Stimulated activated CD8-positive, alpha-beta memory T cell treated with anti-CD3 and anti-CD28 coated beads, Interleukin-4, amount 100 ng/mL, for 24 hours (primary cell): ENCODE measurements at places on chromosomes 3 and 15.

GRCh38 chr15:45105586-45105985 lies 8.4 kb downstream of the DUOX2 start:
- DNase-seq: no peak

- DNase-seq: no peak
Measured at GRCh38 chr3:175222356-175222755, 363.2 kb downstream of the NAALADL2 start.

GRCh38 chr3:32077260-32078084 lies 28.9 kb upstream of the GPD1L start:
- DNase-seq: no peak

DNA sequence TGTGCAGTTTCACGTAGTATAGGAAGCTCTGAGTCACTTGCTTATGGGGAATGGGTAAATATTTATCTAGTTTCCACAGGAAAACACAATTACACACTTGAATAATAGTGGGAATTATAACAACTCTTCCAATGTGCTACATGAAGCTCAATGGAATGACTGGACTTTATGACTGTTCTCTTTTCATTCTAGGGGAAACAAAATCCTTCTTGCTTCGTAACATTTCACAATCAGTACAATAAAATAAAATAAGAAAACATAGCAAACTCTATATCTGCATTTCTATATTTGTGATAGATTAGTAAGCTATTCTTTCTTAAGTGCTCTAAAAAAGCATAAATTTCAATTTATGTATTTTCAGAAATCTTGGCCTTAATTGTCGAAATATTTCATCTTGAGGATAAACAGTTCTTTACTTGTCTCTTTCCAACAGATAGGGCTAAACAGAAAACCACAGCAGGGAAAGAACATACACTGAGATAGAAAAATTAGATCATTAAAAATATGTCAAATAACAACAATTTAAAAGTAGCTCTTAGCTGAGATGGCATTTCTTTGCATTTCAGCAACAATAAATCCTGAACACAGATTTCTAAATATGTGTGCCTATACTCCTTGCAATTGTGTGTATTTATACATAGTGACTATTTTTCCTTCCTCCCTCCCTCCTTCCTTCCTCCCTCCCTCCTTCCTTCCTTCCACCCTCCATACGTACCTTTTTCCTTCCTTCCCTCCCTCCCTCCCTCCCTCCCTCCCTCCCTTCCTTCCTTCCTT lies 395.5 kb upstream of the KCNMB2 start:
- DNase-seq: no peak

DNA sequence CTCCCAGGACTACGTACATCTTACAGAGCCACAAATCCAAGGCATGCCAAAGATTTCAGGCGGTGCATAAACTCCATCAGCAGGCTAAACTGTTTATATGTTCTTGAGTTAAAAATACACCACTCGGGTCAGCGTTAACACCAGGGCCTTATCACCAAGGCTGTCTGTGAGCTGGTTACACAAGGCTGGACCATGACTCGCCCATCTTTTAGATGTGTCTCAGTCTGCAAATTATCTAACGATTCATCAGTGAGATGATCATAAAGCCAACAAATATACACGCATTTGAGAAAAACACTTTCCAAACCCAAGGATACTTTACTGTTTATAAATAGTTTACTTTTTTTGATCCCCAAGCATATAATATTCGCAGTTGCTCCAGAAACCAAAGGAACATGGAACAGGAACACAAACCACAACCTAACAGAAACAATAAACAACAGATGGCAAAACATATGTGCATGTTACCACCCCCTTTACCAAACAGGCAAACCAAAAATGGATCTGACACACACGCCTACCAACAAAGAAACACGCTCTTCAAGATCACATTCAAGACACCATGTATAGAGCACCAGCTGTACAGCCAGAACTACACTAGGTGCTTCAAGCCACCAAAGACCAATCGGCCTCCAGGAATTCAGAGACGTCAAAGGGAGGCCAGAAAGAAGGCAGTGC lies 15.4 kb downstream of the LRIG1 start:
- DNase-seq: no peak

DNA sequence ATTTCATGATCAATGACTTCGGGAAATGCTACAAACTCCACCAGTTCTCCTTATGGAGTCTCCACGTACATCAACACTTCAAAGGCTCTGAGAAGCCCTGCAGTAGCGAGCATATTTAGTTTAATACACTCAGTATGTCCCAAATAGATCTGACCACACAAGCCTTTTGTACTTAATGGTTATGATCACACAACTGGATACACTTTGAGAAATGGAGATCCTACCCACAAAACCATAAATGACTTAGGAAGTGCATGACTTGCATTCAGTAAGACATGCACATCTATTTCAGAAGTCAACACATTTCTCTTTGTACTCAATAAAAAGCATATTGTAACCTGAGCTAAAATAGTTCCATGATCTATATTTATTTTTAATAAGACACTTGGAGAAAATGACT lies 103.6 kb upstream of the SPATA12 start:
- DNase-seq: no peak

GRCh38 chr15:45773149-45773548 lies 138.3 kb downstream of the SQOR start:
- no peak for DNase-seq

DNA sequence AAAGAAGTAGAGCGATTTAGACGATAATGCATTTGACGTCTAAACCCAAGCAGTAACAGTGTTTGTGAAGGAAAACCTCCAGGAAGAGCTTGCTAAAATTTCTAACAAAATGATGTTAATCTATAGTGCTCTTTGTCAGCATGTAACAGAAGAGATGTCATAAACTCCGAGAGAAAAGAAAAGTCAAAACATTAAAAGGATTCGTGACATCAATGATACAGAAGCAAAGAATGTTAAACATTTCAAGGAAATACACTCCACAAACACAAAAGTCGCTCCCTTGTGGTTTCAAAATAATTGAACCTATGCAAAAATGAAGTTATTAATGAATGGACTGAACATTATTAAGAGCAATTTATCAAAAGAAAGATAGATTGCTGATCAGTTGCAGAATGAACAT lies 27.9 kb downstream of the AADAC start:
- DNase-seq: no peak

GRCh38 chr3:42680271-42680670 lies 5.1 kb upstream of the KLHL40 start:
- no peak for DNase-seq

- DNase-seq: no peak
Measured at GRCh38 chr15:66452971-66453580, 44.5 kb downstream of the SNAPC5 start.

DNA sequence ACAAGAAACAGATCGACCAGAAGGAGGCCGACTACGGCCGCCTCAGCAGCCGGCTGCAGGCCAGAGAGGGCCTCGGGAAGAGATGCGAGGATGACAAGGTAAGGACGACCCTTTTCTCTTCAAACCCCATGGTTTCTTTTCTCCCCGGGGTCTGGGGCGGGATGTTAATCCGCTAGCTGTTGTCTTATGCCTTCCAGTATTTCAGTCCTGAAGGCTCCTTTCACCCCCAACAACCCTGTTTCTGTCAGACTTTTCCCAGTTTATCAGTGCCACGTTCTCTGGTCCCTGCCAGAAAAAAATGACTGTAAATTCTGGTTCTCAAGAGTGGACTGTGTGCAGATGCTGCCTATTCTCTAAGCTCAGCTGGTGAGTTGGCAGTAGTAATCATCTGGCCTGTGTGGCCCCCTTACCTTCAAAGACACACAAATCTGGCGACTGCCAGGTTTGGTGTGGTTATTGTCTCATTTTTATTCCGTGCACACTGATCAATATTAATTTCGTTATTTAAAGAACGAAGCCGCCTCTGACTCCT lies 806 bp downstream of the GOLM2 start:
- DNase-seq: no peak

GRCh38 chr15:58357529-58358476 lies 74.0 kb upstream of the LIPC start:
- no peak for DNase-seq

- DNase-seq: peak; percentile 59
Measured at GRCh38 chr3:25663869-25664811, 567 bp downstream of the TOP2B start.

GRCh38 chr3:183252973-183253527 lies at the start of gene B3GNT5:
Gene B3GNT5, plus strand, starts transcription at chr3:183253253. Its CDS starts 16,546 bp downstream, at chr3:183269799.
- peak; percentile 19 for DNase-seq

DNA sequence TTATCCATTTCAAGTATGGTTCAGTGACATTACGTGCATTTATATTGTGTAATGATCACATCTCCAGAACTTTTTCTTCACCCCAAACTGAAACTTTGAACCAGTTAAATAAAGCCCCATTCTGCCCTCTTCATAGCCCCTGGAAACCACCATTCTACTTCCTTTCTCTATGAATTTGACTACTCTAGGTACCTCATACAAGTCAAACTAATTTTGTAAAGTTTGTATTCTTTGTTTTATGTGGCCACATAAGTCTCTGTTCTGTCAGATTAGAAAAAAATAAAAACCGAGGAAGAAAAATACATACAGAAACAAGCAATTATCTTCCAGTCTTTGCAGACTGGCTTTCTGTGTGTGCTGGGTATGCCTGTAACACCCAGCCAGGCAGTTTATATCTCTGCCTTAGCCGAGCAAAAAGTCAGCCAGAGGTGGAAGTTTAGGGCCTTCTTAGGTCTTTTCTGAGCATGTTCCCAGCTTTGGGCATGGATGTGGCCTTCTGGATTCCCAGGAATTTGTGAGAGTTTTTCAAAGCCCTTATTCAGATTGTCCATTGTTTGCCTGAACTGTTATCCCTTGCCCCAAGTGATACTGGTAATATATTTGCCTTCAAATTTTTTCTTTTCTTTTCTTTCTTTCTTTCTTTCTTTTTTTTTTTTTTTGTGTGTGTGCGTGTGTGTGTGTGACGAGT lies 6.0 kb upstream of the GRAMD1C start:
- DNase-seq: no peak

- DNase-seq: no peak
Measured at GRCh38 chr3:44987332-44987731, 11.3 kb downstream of the EXOSC7 start.

- DNase-seq: no peak
Measured at GRCh38 chr3:172707967-172708366, 2.9 kb downstream of the NCEH1 start.

DNA sequence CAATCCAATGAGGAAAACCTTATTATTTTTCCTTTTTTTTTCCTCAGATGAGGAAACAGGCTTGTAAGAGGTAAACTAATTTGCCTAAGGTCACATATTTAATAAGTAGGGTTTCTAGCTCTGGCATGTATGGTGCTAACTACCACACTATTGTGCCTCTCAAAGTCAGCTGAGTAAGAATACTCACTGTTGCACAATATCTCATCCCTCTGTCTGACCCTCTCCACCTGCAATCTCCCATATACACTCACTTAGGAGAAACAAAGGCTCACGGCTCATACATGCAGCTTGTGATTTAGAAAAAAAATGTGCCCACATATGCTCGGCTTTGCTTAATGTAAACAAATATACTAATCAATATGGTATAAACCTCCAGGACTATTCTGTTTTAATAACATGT lies 10.4 kb upstream of the ARIH1 start:
- DNase-seq: no peak

DNA sequence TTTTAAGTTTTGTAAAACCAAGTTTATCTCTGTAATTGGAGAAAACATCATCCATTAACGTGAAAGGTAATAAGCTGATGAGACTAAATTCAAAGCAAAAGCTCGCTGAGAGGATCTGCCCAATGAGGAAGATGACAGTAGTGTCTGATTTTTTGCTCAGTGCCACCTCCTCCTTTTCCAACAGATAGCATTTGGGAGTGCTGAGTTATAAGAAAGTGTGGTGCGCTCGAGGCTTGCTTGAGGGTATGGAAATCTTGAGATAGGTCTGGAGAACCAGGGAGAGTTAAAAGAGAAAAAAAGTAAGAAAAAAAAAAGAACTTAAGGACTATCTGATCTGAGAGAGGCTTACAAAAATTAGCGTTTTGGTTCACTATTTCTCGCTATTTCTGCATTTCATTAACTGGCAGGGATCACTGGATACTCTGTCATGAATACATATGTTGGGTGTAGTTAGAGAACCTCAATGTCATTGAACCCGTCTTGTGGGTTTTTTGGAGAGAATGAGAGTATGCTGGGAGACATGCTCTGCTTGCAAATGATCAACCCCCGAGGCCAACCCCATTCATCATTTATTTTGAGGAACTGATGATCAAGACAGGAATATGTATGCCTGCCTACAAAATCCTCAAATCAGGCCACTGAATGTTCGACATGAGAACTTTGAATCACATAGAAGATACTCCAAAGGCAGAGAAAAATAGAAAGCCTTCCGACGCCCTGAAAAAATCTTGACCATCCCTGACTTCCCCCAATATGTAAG lies 973 bp upstream of the USP13 start:
- no peak for DNase-seq

DNA sequence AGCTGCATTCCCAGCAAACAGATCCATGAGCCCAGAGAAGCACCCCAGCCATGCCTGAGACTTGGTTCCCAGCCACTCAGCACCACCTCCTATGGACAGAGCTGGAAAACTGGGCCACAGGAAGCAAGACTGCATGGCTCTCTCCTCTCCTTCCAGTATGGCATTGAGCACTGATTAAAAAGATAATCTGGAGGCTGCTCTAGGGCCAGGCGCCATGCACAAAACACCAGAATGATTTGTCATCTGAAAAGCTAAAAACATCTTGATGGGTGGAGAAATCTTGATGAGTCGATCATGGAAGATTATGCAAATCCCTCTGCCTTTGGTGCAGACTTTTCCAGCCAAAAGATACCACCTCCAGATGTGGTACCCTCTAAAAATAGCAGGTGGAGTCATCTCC lies 62.7 kb upstream of the MRPS22 start:
- no peak for DNase-seq

DNA sequence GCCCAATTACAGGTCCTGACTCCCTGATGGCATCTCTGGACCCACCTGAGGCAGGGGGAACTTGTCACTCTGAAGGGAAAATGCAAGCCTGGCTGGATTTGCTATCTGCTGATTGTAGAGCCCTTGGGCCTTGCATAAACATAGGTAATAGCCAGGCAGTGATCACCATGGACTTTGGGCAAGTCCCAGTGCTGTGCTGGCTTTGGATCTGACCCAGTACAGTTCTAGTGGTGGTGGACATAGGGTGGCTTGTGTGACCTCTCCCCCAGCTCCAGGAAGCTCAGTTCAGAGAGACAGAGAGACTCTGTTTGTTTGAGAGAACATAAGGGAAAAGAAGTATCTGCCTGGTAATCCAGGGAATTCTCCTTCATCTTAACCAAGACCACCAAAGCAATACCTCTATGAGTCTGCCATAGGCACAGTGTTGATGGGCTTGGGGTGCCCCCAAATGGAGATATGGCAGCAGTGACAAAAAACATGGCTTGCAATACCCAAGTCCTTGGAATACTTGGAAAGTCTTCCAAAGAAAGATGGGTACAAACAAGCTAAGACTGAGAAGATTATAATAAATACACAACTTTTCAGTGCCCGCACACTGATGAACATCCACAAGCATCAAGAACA lies 348.5 kb downstream of the PYDC2 start:
- DNase-seq: no peak

GRCh38 chr3:130729154-130729553 lies 17.5 kb downstream of the PIK3R4 start:
- no peak for DNase-seq

GRCh38 chr3:113058188-113058587 lies 67.4 kb downstream of the GTPBP8 start:
- DNase-seq: no peak

- DNase-seq: no peak
Measured at GRCh38 chr15:79130535-79131130, 40.1 kb upstream of the RASGRF1 start.

- DNase-seq: no peak
Measured at GRCh38 chr15:51363383-51363782, 21.9 kb downstream of the GLDN start.
